ENCODE measurements at places on chromosomes 5 and 9. TPM values are rescaled to one million over a fixed set of nuclear protein-coding genes. Genes with fewer than 3 reads are reported as not detected.

TAF11L9 gene
- total RNA-seq: not detected

COL15A1 gene
- 130 TPM for total RNA-seq

PLCXD3 gene
- 2.5 TPM for total RNA-seq

CTSV gene
- 1.9 TPM for total RNA-seq

CCNI2 gene
- not detected for total RNA-seq

JAK2 gene
- total RNA-seq: 15.3 TPM

SLC34A3 gene
- total RNA-seq: not detected

FOXD4 gene
- total RNA-seq: 0.23 TPM

SPINK4 gene
- total RNA-seq: not detected

TCF7 gene
- 0.94 TPM for total RNA-seq

AMBP gene
- 0.08 TPM for total RNA-seq

CCDC192 gene
- total RNA-seq: not detected

C9 gene
- 1.4 TPM for total RNA-seq

AHRR gene
- 7.6 TPM for total RNA-seq

SLC6A18 gene
- total RNA-seq: not detected

PDZD2 gene
- 0.23 TPM for total RNA-seq

GPRIN1 gene
- 0.70 TPM for total RNA-seq

BRD3OS gene
- total RNA-seq: 11.0 TPM

RGS7BP gene
- total RNA-seq: 0.83 TPM

SOWAHA gene
- not detected for total RNA-seq

HTR4 gene
- 0.08 TPM for total RNA-seq

PTCH1 gene
- total RNA-seq: 1.7 TPM

GNA14 gene
- 2.6 TPM for total RNA-seq

DMRT3 gene
- not detected for total RNA-seq

OR1Q1 gene
- 0.08 TPM for total RNA-seq

IFNA14 gene
- not detected for total RNA-seq

FABP6 gene
- not detected for total RNA-seq

AIF1L gene
- total RNA-seq: 1.3 TPM

HRH2 gene
- total RNA-seq: 0.53 TPM

PTBP3 gene
- total RNA-seq: 6.9 TPM

PKD2L2 gene
- total RNA-seq: not detected

ARSI gene
- 2.3 TPM for total RNA-seq

INSL6 gene
- not detected for total RNA-seq

CNTNAP3B gene
- total RNA-seq: 25.9 TPM

C5orf52 gene
- not detected for total RNA-seq

ADAMTS13 gene
- 1.8 TPM for total RNA-seq

TNFSF15 gene
- under 0.01 TPM for total RNA-seq

LCN6 gene
- total RNA-seq: not detected

PCDHB7 gene
- total RNA-seq: 0.47 TPM

C9orf50 gene
- not detected for total RNA-seq

ANXA2R gene
- 1.4 TPM for total RNA-seq

CMBL gene
- total RNA-seq: 21.6 TPM

SHISAL2B gene
- total RNA-seq: not detected

ACER2 gene
- total RNA-seq: 3.5 TPM

HSD17B3 gene
- total RNA-seq: not detected

DAB2 gene
- 39.8 TPM for total RNA-seq

ALDH1A1 gene
- 28.2 TPM for total RNA-seq

SKP1 gene
- 288 TPM for total RNA-seq

PLAC8L1 gene
- total RNA-seq: not detected

All from smooth muscle cell of the coronary artery (primary cell).